ENCODE measurements at places on chromosomes 2 and 18. TPM values are rescaled to one million over a fixed set of nuclear protein-coding genes. Genes with fewer than 3 reads are reported as not detected.

GRCh38 chr18:22088029-22088428 is 81.4 kb upstream of the GATA6 start:
- DNase-seq: no peak

- no peak for DNase-seq
Measured at GRCh38 chr2:173032032-173032431, 43.6 kb upstream of the MAP3K20 start.

DNA sequence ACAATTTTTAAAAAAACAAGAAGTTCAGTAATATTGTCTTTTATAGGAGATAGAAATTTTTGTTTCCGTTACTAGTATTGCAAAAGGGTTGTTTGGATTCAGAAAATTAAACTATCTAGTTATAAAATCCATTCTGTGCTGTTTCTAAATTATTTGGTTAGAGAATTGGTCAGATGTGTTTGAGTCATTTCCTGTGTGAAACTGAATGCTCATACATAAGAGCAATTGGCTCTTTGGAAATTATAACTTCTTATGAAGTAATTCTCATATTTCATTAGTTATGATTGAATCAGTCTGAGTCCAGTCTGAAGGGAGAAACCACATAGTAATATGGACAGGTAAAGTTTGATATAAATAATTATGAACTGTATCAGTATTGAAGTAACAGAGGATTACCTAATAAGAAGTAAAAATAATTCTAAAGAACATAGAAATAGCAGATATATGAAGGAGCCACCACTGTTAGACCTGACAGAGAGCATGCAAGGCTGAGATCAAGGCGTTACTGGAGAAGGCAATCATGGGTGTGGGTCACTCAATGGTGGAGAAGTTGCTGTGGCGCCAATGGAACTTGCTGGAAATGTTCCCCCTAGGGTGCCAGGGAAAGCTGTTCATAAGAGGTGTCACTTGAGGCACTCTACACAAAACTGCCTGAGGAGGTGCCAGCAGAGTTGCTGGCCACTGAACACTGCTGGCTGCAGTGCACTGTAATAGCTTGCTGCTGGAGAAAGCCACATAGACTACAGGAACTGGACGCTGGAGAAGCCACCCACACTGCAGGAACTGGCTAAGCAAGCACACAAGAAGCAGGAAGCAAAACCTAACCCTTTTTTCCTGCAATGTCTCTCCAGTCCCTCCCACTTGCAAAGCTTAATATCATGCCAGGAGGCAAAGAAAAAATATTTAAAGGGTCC is 18.0 kb upstream of the FAP start:
- DNase-seq: no peak

- no peak for DNase-seq
Measured at GRCh38 chr2:166238176-166238575, 110.4 kb upstream of the SCN1A start.

DNA sequence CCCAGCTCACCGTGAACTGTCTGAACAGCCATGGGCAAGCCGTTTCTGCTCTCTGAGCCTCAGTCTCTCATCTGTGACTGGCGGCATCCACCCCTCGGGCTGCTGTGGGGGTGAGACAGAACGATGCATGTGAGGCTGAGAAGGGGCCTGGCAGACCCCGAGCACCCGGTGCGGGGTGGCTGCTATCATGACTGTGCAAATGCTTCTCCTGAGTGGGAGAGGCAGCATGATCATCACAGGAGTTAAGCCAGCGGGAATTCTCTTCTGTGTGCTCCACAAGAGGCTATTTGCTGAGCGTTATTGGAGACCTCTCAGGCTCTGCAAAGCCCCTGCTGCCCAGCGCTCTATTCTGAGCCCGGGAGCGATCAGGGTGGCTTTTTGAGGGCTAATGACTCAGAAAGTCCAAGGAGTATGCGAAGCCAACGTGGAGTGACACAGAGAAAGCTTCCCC is 45.8 kb upstream of the ID2 start:
- DNase-seq: no peak

DNA sequence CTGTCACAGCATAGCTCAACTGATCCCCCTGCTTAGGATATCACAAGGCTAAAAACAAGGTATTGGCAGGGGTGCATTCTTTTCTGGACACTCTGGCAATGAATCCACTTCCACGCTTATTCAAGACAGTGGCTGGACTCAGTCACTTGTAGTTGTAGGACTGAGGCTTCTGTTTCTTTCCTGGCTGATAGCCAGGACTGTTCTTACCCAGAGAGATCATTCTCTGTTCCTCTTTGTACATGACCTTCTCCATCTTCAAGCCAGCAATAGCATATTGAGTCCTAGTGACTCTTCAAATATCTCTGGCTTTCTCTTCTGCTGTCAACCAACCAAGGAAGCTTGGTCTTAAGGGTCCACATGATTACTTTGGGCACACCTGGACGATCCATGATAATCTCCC is 241.3 kb downstream of the RBM43 start:
- DNase-seq: no peak

DNA sequence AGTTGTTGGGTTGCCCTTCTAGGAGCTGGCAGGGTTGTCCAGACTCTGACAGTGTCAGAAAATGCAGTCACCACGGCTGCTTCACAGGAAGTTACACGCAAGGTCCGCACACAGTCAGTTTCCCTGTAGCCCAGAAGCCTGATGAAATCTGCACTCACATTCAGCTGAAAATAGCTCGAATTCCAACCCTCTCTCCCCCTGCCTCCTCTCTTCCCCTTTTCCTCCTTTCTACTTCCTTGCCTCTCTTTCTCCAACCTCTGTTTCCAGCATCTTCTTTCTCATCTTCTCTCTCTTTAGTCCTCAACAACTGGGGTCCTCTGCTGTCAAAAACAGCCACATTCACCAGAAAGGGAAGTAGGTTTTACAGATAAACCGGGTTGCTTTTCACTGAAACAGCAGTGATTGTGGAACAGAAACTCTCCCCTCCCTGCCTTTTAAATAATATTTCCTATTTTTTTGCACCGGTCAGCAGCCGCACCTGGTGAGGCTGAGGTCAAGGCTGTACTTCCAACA is 69.3 kb downstream of the BCL11A start:
- DNase-seq: no peak

- DNase-seq: no peak
Measured at GRCh38 chr2:80322311-80322920, 17.9 kb upstream of the LRRTM1 start.

DNA sequence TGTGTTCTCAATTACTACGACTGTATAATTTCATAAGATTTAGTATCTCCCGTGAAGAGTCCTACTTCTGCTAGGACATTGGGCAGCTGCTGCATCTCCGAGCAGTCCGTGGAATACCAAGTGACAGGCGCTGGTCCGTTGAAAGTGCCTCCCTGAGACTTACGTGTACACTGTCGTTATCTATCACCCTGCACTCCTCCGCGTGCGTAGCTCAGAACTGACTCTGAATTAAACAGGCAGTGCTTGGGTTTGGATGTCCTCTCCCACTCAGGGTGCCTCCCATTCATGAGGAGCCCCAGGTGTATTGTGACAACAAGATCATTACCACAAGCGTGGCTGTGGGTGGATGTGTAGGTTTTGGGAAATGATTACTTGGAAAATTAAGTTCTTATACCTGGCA is 148.4 kb downstream of the SH3RF3 start:
- DNase-seq: no peak

DNA sequence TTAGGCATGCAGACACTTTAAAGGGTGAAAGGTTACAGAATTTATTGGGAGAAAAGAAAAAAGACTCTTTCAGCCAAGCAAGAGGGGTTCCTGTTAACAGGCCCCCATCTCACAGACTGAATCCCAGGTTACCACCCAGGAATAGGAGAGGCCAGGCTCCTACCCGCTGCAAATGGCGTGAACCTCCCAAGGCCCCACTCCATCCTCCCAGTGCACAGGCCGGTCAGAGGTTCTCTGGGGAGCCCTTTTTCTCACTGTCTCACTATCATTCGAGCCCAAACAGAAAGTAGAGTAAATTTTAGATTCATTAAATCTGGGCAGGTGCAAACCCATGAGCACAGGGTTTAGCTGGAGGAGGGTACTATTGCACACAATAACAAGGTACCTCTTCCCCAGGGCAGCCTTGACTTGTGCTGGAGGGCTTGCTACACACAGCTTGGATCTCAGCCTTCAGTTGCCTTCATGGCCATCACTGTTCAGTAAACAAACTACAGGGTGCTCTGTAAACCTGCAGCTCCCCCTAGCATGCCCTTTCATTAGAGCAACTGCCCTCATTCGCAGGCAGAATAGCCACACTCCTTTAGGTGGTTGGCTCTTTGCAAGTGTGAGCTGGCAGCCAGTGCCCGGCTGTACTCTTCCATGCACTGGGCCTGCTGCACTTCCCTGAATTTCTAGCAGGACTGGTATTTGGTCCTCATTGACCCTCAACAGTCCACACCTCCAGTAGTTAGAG is 7.3 kb upstream of the PLEK start:
- DNase-seq: no peak

GRCh38 chr2:167689444-167689843 is 558.0 kb downstream of the STK39 start:
- DNase-seq: no peak

DNA sequence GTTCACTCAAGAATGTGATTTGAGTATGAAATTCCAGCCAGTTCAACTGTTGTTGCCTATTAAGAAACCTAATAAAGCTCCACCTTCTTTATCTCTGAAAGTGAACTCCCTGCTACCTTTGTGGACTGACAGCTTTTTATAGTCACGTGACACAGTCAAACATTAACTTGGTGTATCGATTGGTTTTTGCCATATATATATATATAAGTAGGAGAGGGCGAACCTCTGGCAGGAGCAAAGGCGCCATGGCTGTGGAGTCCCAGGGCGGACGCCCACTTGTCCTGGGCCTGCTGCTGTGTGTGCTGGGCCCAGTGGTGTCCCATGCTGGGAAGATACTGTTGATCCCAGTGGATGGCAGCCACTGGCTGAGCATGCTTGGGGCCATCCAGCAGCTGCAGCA is at the start of gene UGT1A1:
UGT1A1 (plus strand) TSS at position 228 of the 400 bp plus-strand sequence; CDS start at position 246, 18 bp downstream.
- no peak for DNase-seq

DNA sequence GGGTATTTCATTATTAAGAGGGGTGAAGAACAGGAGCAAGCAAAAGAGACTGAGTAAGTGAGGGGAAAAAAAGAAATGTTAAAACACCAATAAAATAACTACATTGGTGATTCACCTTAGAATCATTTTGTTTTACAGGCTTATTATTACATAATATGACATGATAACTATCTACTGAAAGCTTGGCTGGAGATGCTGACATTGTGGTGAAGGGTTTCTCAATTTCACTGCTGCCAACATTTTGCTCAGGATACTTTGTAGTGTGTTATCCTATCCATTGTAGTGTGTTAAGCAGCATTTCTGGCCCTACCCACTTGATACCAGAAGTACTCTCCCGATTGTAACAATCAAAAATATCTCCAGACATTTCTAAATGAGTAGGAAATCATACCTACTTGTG is 1564.6 kb upstream of the NXPH2 start:
- DNase-seq: no peak

DNA sequence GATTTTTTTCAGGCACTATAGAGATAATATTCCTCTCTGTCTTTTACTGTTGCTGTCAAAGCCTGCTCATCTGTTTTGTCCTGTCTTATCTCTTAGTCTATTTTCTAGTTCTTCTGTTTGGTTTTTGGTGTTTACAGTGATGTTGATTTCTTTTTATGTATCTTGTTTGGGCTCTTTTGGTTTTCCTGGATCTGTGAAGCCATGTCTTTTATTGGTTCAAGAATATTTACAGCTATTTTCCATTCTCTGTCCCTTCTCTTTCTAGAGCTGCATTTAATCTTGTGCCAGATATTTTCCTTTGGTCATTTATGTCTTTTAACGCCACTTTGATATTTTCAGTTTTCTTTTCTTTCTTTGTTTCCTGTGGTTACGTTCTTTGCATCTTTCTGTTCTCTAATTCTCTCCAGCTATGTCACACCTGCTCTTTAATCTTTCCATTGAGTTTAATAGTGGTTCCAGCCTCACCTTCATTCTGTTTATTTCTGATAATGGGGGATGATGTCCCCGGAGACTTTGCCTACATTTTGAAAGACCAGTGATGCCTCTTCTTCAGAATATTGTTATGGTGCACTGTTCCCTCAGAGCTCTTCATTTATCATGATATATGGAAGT is 32.0 kb downstream of the SMCHD1 start:
- no peak for DNase-seq

- peak; percentile 74 for DNase-seq
Measured at GRCh38 chr2:143259368-143259958, 130.2 kb downstream of the ARHGAP15 start.

DNA sequence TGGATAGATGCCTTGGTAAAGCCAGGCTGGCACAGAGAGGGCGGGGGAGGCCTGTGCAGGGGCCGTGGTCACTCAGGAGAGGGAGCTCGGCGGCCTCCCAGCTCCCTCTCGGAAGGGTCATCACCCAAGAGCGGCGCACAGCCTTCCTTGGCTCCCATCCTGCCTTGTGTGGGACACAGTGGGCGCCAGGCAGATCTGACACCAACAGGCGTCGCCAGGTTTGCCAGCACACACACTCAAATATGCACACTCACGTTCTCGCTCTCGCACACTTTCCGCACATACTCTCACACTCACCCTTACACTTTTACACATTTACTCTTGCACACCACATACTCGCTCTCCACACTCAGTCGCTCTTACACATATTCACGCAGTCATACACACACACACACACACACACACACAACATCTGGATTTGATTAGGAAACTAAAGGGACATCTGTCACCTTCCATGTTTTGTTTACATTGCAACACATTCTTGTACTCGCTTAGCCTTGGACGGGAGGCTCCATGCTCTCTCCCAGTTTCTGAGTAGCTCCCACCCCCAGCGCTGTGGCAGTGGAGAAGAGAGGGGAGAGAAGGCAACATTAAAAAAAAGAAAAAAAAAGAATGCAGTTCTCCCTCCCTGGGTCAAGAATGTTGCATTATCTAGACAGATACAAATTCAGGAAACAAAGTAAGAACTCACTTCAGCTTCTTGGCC is 10.5 kb downstream of the CHMP1B start:
- DNase-seq: no peak

- DNase-seq: no peak
Measured at GRCh38 chr2:220143336-220143735, 515.9 kb downstream of the SLC4A3 start.

GRCh38 chr2:241064008-241064801 is 37.9 kb downstream of the MTERF4 start:
- DNase-seq: no peak

- DNase-seq: no peak
Measured at GRCh38 chr2:113122364-113122763, 5.0 kb upstream of the IL1RN start.

DNA sequence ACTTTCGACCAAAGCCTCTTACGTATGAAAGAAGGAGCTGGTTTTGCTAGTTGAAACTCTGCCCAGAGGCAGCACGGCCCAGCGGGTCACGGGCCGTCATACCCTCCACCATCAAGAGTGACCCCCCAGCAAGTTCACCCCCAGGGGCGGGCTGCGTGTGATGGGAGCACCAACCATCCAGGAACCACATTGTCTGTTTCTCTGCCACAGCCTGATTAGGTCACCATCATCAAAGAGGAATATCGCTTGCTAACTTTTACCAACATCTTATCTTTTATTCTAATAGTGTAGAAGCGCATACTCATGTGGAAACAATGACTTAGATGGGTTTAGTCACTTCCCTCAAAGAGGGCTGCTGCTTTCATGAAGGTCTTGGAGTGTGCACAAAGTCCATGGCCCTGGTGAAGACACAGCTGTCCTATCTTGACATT is 116.6 kb upstream of the SMIM21 start:
- DNase-seq: no peak

GRCh38 chr2:189544318-189545042 is 36.1 kb downstream of the SLC40A1 start:
- DNase-seq: no peak

Gene TOGARAM2
- 2.4 TPM for polyA plus RNA-seq

Gene OTX1
- polyA plus RNA-seq: not detected

Gene DSG1
- 0.05 TPM for polyA plus RNA-seq

Gene TMBIM1
- 88.0 TPM for polyA plus RNA-seq

Gene RAD51AP2
- polyA plus RNA-seq: 0.38 TPM

Gene PMAIP1
- 3.6 TPM for polyA plus RNA-seq

Gene KCNIP3
- polyA plus RNA-seq: 17.7 TPM

Gene C2orf81
- polyA plus RNA-seq: 5.5 TPM

Measured in left kidney (tissue), 8 donors.